Upper lobe of left lung (tissue), 6 donors: ENCODE measurements at places on chromosomes 5 and 9.

- DNase-seq, result no peak
Observed at GRCh38 chr9:100729336-100729895, 151.5 kb downstream of the CAVIN4 start.

DNA sequence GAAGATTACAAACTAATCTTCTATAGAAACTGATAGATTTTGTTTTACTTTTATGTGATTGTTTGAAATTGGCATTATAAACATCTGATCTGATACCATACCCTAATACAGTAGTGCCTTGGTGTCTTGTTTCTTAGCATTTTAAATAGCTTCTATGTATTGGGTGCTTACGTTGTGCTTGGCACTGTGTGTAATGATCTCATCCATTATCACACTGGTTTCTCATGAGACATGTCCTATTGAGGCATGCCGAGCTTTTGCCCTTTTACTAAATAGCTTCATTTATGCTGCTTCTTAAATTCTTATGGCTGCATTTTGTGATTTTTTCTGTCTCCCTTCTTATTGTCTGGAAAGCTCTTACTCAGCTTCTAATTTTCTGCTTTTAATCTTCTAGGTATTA lies 48.2 kb upstream of the TLR4 start:
- no peak for DNase-seq

- no peak for DNase-seq
Observed at GRCh38 chr5:97501965-97502305, 318.9 kb upstream of the RIOK2 start.

DNA sequence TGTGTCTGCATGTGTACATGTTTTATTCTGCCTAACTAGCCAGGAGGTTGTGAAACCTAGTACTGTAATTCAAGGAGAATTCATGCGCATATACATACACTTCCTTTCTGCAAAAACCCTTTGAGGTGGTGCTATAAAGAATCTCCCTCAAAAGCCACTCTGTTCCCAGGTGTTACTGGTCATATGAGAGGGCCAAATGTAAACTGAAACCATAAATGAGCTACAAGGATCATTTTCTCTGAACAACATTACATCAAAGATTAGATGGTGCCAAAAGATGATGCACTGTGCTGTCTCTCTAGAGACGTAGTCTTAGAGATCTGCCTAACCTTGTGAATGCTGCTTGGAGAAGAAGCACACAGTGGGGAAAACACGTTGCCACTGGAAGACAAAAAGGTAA lies 15.7 kb downstream of the NREP start:
- DNase-seq, result no peak

- no peak for DNase-seq
Observed at GRCh38 chr5:10672146-10673016, 88.7 kb downstream of the DAP start.

- DNase-seq, result no peak
Observed at GRCh38 chr9:97903177-97903576, 19.1 kb downstream of the TRMO start.

DNA sequence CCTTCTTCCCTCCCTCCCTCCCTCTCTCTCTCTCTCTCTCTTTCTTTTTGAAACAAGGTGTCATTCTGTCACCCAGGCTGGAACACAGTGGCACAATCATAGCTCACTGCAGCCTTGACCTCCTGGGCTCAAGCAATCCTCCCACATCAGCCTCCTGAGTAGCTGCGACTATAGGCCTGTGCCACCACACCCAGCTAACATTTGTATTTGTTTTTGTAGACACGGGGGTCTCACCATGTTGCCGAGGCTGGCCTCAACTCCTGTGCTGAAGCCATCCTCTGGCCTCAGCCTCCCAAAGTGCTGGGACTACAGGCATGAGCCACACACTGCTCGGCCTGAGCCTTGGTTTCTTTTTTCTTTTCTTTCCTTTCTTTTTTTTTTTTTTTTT lies 45.8 kb downstream of the PLPP7 start:
- no peak for DNase-seq

GRCh38 chr5:35026280-35026840 lies 21.4 kb downstream of the AGXT2 start:
- DNase-seq, result no peak

- no peak for DNase-seq
Observed at GRCh38 chr9:69757996-69758675, 1.7 kb downstream of the PTAR1 start.

DNA sequence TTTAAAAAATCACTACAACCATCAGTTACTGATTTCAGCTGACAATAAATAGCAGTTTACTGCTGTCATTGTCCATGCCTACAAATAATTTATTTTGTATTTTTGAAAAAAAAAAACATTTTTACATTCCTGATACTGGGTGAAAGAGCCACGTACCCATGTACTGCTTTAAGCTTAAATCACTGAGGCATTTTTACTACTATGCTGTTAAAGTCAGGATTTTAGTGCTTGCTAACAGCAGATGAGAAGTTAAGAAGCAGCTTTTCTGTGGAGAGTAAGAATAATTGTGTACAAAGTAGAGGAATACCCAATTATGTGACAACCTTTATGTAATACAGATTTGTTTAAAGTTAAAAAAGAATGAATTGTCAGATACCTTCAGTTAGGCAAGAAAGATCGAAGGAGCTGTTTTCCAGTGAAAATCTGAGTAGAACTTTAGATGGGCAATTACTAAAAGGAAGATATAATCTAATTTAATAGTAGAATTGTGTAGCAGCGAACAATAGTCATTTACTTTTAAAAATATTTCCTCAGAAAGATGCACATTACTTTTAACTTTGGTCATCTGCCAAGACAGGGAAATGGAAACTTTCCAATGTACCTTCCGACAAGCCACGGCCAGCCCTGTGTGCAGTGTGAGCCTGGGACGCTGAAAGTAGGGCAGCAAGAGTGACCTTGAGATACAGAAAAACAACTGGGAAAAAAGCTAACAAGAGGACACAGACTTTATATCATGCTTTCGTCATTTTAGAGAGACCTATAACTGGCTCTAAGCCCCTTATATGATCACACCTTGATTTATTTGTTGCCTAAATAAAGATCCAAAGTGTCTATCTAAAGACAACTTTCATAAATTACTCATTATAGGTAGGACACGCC lies 39.9 kb downstream of the RHOBTB3 start:
- DNase-seq, result peak; percentile 32

DNA sequence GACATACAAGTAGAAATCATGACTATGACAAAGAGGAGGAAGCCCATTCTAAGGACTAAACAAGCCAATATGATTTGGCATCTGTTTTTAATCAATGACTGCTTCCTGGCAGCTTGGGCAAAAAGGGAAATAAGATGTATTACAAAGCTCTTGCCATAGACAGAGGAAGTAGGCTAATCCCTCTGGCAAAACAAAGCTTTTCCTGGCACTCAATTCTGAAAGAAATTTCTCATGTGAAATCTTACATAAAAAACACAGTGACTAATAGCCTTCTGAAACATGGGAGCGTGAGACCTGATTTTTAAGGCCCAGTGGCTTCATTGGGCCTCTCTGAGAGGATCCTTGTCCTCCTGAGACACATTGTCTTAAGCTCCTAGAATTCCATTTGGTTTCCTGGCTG lies 93.6 kb downstream of the COL23A1 start:
- no peak for DNase-seq

DNA sequence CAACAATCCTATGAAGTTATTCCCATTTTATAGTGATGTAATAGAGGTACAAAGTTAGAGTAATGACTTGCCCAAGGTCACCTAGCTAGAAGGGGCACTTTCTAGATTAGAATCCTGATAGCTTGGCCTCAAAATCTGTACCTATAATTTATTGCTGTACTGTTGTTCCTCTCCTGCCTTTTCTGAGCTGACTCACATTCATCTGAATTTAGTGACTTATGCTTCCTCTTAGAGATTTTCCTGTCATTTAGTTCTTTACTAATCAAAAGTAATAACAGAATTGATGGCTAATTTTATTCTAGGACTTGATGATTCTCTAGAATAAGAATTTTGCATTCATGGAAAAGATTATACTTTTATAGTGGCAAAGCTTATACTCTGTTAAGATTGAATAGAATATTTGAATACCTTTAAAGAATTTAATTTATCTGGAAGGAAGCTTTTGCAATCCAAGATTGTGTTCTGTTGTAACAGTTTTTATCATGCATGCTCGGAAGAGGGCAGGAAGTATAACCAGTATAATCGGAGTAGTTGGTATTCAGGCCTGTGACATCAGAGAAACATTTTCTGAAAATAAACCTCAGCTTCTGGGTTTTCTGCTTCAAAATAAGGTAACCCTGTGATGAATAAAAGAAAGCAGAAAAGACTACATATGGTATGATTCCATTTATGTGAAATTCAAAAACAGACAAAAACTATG lies 21.3 kb downstream of the CYSTM1 start:
- no peak for DNase-seq

GRCh38 chr5:132714456-132715307 lies 22.7 kb downstream of the KIF3A start:
- DNase-seq, result no peak

DNA sequence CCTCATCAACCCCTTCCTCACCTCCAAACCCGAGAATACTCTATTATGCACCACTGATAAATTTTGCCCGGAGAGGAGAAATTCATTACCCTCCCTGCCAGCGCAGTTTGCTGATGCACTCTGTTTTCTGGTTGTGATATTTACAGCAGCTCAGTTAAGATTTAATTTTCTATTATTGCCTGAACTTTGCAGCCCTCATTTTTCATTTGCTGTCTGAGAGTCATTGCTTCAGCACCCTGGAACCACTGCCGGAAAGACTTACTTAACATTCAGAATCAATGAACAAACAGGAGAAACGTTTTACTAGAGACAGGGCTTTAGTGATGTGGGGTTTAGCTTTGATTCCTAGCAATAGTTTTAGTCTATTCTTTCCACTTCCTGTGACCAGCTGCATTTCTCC lies 56.7 kb upstream of the MAMDC2 start:
- DNase-seq, result no peak

DNA sequence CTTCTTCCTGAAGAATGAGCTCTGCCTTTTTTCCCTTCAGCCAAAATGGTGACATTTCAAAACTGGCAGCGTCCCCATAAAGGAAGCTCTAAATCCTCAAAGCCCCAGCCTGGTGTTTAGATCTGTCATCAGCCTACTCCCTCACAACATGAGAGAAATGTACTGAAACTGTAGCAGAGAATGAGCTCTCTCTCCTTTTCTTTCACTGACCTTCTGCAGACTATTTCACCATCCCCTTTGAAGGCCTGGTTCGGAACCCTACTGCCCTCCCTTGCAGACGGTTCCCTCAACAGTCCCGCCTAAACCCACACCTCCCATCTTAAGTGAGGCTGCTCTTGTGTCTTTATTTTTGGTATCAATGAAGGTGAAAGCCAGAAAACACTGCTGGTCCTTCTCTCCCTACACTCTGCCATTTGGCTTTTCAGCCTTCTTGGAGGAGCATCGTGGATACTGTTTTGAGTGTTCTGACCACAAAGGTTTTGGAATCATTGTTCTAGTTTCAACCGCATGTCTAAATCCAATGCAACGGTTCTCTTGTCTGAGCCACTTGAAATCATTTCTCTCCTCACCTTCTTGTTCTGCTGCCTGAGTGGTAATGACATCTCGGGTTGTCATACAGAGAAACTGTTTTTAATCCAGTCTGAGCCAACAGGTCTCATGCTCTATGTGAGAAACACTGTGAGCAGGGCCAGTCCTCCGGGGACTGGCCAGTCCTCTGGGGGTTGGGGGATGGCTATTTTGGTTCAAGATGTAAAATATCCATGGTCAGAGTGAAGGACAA lies 39.0 kb downstream of the ITK start:
- no peak for DNase-seq

GRCh38 chr5:72046106-72046505 lies 61.2 kb upstream of the MAP1B start:
- DNase-seq, result no peak

GRCh38 chr5:135192351-135192750 lies 158.3 kb upstream of the PITX1 start:
- DNase-seq, result peak; percentile 41

- DNase-seq, result no peak
Observed at GRCh38 chr9:38082446-38083287, 13.6 kb upstream of the SHB start.

GRCh38 chr5:60520451-60521227 lies 179.3 kb downstream of the DEPDC1B start:
- no peak for DNase-seq

- no peak for DNase-seq
Observed at GRCh38 chr9:98570663-98571440, 137.9 kb downstream of the GABBR2 start.

DNA sequence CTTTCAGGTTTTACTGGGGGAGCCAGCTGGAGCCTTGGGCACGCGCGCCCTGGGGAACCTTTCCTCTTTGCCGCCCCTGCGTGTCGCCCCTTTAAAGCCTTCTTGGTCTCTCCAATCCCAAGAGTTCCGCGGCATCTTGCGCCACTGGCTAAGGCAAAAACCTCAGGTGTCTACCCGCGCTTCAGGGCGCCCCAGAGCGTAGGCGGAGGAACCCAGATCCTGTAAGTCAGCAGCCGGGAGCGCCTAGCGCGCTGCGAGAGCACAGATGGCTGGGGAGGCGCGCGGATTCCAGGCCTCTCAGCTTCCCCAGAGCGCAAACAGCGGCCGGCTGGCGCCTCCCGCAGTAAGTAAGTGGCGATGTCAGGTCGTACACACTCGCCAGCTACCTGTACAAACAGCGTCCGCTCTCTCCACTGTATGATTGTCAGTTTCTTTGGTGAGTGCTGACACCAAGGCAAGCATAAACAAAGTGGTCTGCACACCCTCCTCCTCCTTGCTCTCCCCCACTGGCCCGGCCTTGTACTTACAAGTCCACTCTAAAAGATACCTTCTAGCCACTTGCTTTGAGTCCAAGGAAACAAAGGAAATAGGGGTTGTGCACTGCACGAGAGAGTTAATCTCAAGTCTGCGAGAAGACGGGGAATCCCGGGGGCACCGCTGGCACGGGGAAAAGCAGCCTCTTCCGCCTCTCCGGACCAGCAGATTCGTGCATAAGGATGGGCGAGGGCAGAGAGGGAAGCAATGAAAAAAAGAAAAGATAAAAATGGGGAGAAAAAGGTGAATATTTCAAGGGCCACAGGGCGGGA lies 2.9 kb downstream of the HTR1A start:
- DNase-seq, result no peak

DNA sequence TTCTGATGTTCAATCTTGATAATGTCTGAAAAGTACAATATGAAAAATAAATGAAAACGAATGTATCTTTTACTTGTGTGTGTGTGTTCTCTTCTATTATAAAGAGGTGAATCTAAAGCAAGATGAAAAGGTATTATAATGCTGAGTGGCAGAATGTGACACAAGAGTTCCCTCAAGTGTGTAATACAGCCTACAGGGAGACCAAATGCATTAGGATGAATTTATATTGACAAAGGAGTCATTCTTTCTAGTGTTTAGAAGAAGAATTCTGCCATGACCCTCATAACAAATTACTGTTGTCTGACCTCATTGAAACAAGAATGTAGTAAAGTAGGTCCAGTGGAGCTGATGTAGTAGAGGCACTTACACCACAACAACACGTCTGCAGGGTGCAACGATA lies 1119.0 kb upstream of the CDH10 start:
- no peak for DNase-seq

DNA sequence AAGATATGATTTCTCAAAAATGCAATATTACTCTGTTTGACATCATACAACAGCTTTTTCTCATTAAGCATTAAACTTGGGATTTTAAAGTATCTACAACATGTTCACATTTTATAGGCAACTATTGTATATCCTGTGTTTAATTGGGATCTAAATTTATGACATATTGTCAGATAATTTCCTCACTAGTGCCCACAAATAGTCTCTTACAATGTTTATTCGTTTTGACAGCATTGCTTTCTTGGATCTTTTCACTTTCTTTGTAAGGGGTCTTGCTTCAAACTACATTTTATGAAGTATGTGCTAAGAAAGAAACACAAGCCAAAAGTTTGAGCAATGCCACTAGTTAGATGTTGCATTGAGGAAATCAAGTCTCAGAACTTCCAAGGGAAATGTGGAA lies 285.1 kb downstream of the TMEM167A start:
- no peak for DNase-seq

- DNase-seq, result no peak
Observed at GRCh38 chr5:73327908-73328455, 120.6 kb downstream of the FOXD1 start.
